NCI-H2081 (cell line): ENCODE measurements at places on chromosomes 5 and 9.

DNA sequence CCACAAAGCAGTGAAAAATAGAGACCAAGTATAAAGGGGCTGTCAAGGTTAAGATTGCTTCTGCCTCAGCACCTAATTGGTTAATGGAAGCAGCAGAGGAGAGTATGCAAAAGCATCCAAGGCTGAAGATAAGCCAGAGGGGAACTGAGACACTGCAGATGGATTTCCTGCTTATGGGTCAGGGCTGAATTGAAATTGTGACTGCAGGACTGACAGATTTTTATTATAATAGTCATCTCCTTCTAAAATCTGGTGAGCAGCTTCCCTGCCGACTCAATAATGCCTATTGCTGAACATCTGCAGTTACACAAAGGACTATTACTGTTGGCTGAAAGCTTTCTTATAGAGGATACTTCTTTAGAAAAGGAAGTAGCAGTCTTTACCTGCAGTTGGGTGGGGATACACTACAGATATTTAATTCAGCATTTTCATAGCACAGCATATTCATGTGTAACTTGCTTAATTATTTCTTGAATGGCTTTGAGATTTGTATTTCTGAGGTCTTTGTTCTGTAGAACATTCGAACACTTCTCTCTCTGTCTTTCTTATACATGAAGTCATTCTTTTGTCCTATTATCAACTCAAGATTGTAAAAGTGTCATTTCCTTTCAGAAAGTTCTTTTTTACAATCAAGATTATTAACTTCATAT lies 363.0 kb upstream of the RIOK2 start:
- DNase-seq, result no peak

DNA sequence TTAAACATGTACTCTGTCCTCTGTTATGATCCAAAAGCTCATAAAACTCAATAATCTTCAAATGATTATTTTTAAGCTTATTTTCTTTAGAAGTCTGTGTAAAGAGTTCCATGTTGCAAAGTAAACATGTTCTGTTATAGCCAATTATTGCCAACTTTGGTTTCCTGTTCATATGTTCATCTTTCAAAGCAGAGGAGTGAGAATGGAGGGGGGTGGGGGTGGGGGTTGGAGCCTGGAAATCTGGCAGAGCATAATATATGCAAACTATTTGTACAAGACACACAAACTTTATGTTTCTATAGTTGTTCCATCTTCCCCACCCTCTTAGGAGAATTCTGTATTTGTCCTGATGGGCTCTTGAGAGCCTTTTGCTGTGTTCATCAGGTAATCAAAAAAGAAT lies 135.0 kb downstream of the STARD4 start:
- DNase-seq, result no peak

GRCh38 chr5:22938362-22938761 lies 85.2 kb upstream of the CDH12 start:
- no peak for DNase-seq

GRCh38 chr9:134627417-134628353 lies 13.9 kb upstream of the COL5A1 start:
- no peak for DNase-seq

GRCh38 chr5:126499853-126500342 lies 76.7 kb downstream of the GRAMD2B start:
- peak; percentile 77 for DNase-seq

- no peak for DNase-seq
Observed at GRCh38 chr5:78221964-78222451, 72.5 kb downstream of the AP3B1 start.
